ENCODE measurements at places on chromosomes 5 and 9.

GRCh38 chr5:80172067-80172695 is 83.7 kb downstream of the SERINC5 start:
- no peak for DNase-seq

GRCh38 chr5:147557876-147558745 is 48.2 kb upstream of the DPYSL3 start:
- no peak for DNase-seq

GRCh38 chr5:38541174-38541725 is 15.2 kb downstream of the LIFR start:
- DNase-seq = no peak

DNA sequence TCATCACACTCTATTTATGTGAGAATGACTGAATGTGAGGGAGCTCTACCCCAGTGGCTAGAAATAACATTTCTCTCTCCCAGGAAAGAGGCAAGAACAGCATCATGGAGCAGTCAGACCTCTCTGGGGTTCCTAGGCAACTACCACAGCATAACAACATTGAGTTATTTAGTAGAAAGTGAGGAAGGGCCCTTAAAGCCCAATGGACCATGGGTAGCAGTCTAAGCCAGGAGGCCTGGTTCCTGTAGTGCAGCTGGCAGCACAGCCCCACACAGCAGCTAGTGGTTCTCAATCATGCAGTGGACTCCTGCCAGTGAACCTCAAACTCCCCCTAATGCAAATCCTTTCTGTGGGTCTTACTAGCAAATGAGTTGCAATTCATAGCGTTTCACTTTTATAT is 55.3 kb downstream of the SPEF2 start:
- DNase-seq = no peak

DNA sequence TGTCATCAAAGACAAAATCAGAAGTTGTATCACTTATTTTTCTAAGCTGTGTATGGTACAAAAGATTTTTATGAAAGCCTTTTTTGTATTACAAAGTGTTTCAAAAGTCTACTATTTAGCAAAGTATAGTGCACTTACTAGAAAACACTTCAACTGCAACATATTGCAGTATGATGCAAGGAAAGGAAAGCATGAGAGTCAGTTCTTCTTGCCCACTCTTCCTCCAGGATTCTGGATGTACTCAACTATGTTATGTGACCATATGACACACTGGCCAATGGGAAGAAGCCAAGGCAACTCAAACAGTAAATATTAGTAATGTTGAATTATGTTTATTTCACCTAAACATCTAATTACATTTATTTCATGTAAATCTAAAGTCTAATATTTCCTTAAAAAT is 49.5 kb upstream of the TYRP1 start:
- DNase-seq = no peak

DNA sequence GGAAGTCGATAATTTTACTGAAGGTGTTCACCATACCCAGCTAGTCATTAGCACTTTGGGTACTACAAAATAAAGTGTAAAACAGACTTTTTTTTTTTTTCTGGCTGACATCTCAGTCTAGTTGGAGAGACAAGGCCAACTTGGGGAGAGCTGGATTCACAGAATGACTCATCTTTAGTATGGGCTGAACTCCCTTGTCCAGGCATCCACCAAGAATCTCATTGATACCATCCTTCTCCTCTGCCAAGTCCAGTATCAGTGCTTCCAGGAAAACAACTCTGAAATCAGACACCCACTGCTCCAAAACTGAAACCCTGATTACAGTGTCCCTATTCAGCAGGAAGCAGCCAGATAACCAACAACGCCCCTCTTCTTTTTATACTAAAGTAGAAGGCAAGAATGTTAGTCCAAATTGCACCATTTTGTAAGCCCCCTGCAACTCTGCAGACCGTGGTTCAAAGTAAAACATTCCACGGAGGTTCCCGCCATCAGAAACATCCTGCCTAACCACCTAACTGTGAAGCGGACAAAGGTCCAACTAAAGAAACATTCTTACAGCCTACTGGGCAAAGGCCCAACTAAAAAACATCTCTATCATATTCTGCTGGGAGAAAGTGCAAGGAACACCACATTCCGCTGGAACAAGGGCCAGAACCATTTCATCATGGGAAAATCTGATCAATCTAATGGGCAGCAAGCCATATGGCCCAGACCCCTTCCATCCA is 728.2 kb downstream of the BRINP1 start:
- DNase-seq = no peak

GRCh38 chr5:179908528-179908927 is 831 bp upstream of the TBC1D9B start:
- no peak for DNase-seq

All from nucleus accumbens (tissue), 56 donors.